CD4-positive, CD25-positive, alpha-beta regulatory T cell (primary cell): ENCODE measurements at places on chromosomes 3 and 15. TPM values are rescaled to one million over a fixed set of nuclear protein-coding genes. Genes with fewer than 3 reads are reported as not detected.

The GSK3B gene
- 45.4 TPM for total RNA-seq

The LNP1 gene
- 0.74 TPM for total RNA-seq

The LDHAL6B gene
- total RNA-seq, result not detected

The SGO1 gene
- total RNA-seq, result 2.1 TPM

The CD96 gene
- 125 TPM for total RNA-seq

The TIGIT gene
- total RNA-seq, result 72.8 TPM

The CELF6 gene
- total RNA-seq, result 1.7 TPM

The WDR93 gene
- not detected for total RNA-seq

The CNTN3 gene
- total RNA-seq, result not detected

The BLM gene
- total RNA-seq, result 12.0 TPM

The PPIB gene
- 171 TPM for total RNA-seq

The GABRR3 gene
- total RNA-seq, result not detected
